ENCODE measurements at places on chromosomes 2 and 18. TPM values are rescaled to one million over a fixed set of nuclear protein-coding genes. Genes with fewer than 3 reads are reported as not detected.

The HOXD10 gene
- not detected for total RNA-seq

The NIFK gene
- 21.9 TPM for total RNA-seq

The VWC2L gene
- total RNA-seq: not detected

The IL36RN gene
- not detected for total RNA-seq

The LONRF2 gene
- total RNA-seq: 0.52 TPM

The REG3A gene
- total RNA-seq: not detected

The GKN2 gene
- total RNA-seq: not detected

The AMER3 gene
- total RNA-seq: not detected

The AQP12A gene
- total RNA-seq: not detected

The REEP1 gene
- total RNA-seq: 0.07 TPM

The ZAP70 gene
- 0.13 TPM for total RNA-seq

The CABYR gene
- 5.7 TPM for total RNA-seq

The SIGLEC15 gene
- 1.8 TPM for total RNA-seq

The FAM237A gene
- not detected for total RNA-seq

The WDR43 gene
- 51.9 TPM for total RNA-seq

The CD8B gene
- total RNA-seq: not detected

The EDAR gene
- not detected for total RNA-seq

The ITGA4 gene
- total RNA-seq: 53.7 TPM

The SERPINB3 gene
- total RNA-seq: 0.07 TPM

The RAB31 gene
- 55.3 TPM for total RNA-seq

The PLGLB2 gene
- total RNA-seq: 1.3 TPM

The LHCGR gene
- total RNA-seq: not detected

The PSMA8 gene
- total RNA-seq: not detected

The NR4A2 gene
- total RNA-seq: 0.40 TPM

The FSIP2 gene
- 0.13 TPM for total RNA-seq

The NEURL3 gene
- total RNA-seq: not detected

The LRRC30 gene
- total RNA-seq: not detected

The PTH2R gene
- total RNA-seq: 0.17 TPM

The CREG2 gene
- 2.4 TPM for total RNA-seq

The MBOAT2 gene
- 51.4 TPM for total RNA-seq

The RND3 gene
- 647 TPM for total RNA-seq

The ASTL gene
- not detected for total RNA-seq

The TCF23 gene
- not detected for total RNA-seq

The ADAM23 gene
- total RNA-seq: 28.9 TPM

The AKAIN1 gene
- not detected for total RNA-seq

The CCDC74B gene
- total RNA-seq: 5.0 TPM

The FLACC1 gene
- total RNA-seq: 1.3 TPM

The ACKR3 gene
- total RNA-seq: 9.2 TPM

The KCNS3 gene
- 0.78 TPM for total RNA-seq

Data from smooth muscle cell of the pulmonary artery (primary cell).